NCI-H2029 treated with DMSO at 0.1 percent for 48 hours (cell line): ENCODE measurements at places on chromosomes 7 and 10.

DNA sequence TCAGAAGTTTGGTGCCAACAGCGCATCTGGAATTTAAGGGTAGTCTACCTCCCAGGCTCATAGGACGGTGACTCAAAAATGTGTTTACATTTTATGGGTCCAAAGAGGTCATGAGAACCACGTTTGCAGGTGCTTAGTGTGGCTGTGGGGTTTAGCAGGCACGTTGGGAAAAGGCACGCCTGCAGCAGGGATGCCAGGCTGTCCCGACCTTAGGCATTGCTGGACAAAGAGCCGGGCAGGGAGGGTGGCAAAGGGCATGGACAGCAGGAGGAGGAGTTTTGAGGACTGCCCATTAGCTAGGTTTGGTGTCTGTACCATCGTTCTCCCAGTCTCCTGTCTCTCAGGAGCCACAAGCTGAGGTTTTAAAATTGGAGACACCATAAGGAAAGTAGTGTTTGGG lies 104.4 kb downstream of the TRRAP start:
- DNase-seq: no peak

- DNase-seq: no peak
These were observed 4.7 kb upstream of the CUBN start for GRCh38 chr10:17134282-17134681.

DNA sequence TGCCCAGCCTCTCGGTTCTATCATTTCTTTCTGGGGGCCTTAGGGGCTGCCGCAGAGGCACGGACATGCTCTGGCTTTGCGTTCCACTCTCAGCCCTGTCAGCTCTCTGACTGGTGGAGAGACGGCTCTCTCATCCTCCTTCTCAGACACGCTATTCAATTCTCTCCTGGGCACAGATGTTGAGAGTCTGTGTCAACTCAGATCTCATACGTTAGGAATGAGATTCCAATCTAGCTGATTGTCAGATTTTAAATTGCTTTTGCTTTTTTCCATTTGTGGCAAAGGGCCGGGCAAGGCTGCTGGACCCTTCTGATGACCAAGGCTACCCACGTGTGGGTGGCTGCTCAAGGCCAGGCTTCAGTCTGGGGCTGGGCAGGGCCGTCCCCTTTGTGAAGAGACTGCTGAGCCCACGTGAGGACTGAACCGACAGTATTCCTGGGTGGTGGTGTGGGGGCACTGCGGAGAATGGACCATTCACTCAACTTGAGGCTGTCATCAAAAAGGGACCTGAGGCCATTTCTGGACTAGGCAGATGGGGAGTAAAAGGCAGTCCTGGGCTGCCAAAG lies 71.5 kb downstream of the CLEC2L start:
- no peak for DNase-seq

DNA sequence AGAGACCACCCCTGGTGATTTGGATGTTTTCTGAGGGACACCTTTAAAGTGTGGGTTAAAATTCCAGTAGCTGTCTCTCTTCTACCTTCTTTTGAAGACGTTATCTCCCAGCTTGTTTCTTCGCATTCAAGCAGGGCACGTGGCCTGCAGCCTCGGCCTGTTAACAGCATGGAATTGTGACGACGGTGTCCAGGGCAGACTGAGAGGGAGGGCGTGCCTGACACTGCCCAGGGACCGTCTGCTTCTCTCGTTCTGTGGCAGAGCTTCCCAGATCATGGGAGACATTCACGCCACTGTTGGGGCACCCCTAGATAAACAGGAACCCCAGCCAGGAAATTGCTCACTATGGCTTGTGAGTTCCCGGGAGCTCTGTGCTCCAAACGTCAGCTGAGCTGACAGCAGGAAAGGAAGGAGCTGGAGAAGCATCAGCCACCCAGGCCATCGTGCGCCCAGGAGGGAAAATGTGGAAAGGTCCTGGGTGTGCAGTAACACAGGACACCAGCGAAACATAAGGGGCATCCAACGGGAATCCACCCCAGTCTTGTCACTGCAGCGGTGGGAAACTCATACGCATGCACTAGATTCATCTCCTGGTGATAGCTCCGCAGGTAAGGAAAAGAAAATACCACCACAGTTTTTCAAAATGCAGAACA lies 41.1 kb upstream of the RBM33 start:
- DNase-seq: no peak

- no peak for DNase-seq
These were observed 8.2 kb upstream of the NDST2 start for GRCh38 chr10:73819513-73820093.

- no peak for DNase-seq
These were observed 12.5 kb upstream of the DDIT4 start for GRCh38 chr10:72260976-72261783.

DNA sequence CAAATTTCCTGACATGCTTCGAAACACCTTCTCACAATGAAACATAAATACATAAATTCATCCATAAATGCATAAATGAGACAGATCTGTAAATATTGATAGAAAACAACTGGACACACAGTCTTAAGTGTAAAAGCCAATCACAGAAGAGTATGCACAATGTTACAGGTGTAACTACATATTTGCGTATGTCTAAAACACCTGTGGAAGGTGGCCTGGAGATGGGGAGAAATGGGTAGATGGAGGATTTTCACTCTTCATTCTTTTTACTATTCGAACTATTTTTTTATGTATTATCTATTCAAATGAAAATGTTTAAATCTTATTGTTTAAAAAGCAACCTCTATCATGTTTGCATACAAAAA lies 860 bp downstream of the IQUB start:
- DNase-seq: no peak

GRCh38 chr10:120632047-120632446 lies 175.0 kb downstream of the PLPP4 start:
- no peak for DNase-seq

- no peak for DNase-seq
These were observed 347.5 kb downstream of the DNAJB6 start for GRCh38 chr7:157684157-157684908.

DNA sequence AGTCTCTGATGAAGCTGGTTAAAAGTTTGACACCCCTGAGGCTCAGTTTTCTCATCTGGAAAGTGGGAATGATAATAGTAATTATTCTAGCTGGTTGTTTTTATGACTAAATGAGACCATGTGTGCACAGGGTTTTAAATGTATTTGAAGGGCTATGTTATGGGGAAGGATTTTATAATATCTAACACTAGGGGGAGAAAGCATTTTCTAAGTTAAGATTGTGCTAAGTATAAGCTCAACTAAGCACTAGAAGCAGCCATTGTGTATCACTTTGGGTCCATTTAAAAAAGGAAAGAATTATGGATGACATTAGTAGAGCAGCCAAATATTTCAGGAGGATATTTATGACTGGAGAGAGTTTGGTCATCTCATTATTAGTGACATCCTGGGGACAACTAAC lies 49.5 kb upstream of the CREB5 start:
- DNase-seq: no peak

DNA sequence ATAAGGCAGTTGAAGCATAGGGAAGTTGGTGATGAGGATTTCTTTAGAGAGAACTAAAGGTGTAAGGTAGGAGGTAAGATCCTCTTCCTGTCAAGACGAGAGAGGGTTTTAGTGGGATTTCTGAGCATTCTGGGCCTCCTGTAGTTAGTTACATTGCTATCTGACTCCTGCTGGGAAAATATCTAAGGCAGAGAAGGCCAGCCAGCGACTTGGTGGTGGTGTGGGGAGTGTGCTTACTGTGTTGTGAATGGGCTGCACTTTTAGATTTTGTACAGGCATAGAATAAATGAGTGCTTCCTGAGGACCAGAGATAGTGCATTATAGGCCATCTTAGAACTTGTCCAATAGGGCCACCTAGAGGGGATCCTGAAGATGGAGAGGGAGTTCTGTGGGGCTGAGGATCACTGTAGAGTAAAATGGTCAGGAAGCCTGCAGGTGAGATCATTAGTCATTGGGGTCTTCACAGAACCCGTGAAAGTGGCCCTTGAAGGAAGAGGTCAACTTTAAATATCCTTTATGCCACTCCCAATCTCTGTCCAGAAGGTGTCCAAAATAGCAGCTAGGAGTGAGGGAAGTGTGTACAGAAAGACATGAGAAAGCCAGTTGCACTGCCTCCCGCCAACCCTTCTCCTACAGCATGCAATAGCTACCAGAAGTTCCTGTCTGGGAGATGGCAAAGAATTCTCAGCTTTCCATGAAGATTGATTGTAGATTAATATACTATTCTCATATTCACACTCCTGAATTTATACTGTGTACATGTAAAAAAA lies 266.6 kb downstream of the POLR1F start:
- DNase-seq: no peak

GRCh38 chr7:46512891-46513413 lies 591.9 kb upstream of the IGFBP3 start:
- DNase-seq: no peak

DNA sequence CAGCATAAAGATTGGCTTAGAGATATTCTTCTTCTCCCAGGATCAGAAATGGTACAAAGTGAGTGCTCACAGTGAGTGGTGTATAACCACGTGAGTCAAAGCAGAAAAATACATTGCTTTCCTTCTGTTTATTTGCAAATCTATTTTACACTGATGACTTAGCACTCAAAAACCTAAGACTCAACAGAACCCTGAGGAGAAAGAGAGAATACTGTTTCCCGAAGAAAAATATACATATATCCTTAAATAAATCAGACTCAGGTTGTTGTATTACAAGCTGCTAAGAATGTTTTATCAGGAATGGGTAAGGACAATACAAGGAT lies 48.7 kb downstream of the ODAD2 start:
- no peak for DNase-seq

GRCh38 chr7:723541-723940 lies 3.0 kb upstream of the DNAAF5 start:
- no peak for DNase-seq

DNA sequence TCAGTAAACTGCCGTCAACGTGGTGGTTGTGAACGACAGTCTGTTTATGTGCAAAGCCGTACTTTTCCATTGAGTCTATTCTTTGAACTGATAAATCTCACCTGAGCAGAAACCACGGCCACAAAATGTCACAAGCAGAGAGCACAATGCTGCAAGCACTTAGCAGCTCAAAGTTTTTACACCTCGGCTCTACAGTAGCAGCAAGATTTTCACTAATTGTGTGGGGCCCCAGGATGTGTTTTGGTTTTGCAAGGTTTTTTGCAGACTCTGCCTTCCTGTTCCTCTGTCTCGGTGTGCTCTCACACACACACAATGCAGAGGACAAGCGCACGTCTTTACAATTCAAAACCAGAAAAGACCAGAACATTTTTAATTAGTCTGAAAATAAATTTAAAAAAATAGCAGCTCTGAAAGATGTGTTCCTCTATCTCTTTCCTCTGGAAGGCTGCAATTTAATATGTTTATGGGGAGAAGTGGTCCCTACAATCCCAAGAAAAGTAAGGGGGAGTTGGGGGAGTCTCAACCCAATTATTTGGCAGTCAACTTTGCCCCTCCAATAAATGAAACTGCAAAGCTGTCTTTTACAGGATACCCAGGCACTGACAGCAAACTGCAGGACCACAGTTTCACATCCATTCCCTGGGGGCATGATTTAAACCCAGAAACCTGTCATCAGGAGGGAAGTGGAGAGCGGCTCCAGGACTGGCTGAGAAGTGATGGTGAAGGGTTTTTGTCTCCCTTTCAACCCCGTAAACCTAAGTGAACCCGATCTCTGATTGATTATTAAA lies 73.8 kb upstream of the SFMBT2 start:
- no peak for DNase-seq

DNA sequence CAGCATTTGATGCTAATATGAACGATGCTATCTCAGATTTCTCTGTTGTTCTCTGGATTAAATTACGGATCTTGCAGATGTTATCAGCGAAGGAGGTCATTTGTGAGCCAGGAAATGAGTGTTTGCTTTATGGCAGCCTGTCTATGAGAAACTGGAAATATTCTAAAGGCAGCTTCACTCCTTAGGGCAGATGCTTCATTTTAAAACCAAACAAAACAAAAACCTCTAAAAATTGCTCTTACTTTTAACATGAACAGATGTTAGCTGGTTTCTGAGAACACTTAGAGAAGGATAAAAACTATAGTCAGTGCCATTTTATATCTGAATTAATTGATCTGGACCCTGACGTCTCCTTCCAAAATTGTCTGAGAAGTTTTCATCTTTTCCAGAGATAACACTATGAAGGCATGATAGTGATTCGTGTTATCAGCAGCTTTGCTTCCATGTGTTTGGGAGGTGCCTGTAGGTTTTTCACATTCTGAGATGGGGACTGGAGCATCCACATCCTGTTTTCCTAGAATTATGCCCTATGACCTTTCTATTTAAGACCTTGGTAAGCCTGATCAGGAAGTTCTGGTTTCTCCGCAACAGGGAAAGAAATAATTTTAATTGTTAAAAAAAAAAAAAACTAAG lies 53.1 kb downstream of the CPED1 start:
- DNase-seq: peak; percentile 67

GRCh38 chr7:234051-234707 lies 41.8 kb downstream of the FAM20C start:
- no peak for DNase-seq

- no peak for DNase-seq
These were observed 108.6 kb downstream of the CDK6 start for GRCh38 chr7:92727755-92728154.

GRCh38 chr7:45446195-45446944 lies 127.8 kb upstream of the ADCY1 start:
- no peak for DNase-seq
